ENCODE measurements at places on chromosomes 11 and 22. TPM values are rescaled to one million over a fixed set of nuclear protein-coding genes. Genes with fewer than 3 reads are reported as not detected.

GRCh38 chr11:36427876-36428275 is 82.2 kb downstream of the TRAF6 start:
- no peak for ATAC-seq

- no peak for ATAC-seq
Observed at GRCh38 chr11:40280159-40281051, 1179.0 kb downstream of the LRRC4C start.

DNA sequence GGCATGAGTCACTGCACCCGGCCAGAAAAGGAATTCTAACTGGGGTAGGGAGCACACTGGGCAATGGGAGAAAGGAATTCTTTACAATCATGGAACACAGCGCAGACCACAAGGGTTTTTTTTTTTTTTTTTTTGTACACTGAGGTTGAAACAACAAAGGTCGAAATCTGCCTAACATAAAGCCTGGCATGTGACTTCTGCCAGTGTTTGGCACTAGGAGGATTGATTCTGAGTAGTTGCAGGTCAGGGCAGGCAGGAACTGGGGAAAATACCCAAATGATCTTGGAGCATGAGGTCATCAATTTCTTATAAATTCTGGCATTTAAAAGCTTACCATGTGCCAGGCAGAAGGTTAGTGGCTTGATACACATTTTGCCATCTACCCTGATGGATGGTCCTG is 202.0 kb upstream of the SNX19 start:
- ATAC-seq, result no peak

Gene KCNQ1OT1
- total RNA-seq, result 0.64 TPM

Gene APOA4
- total RNA-seq, result not detected

DNA sequence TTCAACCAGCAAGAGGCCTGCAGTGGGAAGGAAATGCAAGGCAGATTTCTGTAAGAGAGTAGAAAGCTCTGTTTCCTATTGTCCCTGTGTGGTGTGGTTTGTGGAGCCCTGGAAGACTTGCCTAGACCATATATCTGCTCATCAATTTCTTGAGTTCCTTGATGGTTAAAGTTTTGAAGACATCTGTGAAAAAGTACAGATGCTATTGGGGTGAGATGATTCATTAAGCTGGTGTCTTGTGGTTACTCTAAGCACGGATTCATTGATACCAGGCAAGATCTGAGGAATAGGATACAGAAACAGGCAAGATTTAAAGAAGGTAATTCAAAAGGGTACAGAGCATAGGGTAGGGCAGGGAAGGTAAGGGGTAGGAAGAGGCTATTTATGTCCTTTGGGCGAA is 275.8 kb upstream of the SESN3 start:
- peak; percentile 47 for ATAC-seq

- ATAC-seq, result no peak
Observed at GRCh38 chr11:17812091-17812864, 77.7 kb downstream of the KCNC1 start.

Gene INCENP
- total RNA-seq, result 125 TPM

DNA sequence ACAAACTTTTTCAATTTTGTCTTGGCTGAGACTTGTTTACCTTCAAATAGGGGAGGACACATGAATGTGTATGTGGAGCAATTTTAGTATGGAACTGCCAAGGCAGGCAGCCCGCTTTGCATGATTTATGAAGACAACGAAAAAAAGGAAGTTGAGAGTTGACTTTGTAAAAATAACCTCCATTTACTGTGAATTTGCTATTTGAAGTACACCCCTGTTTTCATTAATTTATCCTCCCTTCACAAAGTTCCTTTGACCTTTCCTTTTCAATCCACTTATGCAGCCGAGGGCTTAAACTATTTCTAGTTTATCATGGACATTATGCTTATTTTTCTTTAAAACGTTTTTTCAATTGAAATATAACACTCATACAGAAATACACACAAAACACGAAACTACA is 369.6 kb upstream of the CADM1 start:
- no peak for ATAC-seq

Gene TMEM86A
- total RNA-seq, result 0.24 TPM

DNA sequence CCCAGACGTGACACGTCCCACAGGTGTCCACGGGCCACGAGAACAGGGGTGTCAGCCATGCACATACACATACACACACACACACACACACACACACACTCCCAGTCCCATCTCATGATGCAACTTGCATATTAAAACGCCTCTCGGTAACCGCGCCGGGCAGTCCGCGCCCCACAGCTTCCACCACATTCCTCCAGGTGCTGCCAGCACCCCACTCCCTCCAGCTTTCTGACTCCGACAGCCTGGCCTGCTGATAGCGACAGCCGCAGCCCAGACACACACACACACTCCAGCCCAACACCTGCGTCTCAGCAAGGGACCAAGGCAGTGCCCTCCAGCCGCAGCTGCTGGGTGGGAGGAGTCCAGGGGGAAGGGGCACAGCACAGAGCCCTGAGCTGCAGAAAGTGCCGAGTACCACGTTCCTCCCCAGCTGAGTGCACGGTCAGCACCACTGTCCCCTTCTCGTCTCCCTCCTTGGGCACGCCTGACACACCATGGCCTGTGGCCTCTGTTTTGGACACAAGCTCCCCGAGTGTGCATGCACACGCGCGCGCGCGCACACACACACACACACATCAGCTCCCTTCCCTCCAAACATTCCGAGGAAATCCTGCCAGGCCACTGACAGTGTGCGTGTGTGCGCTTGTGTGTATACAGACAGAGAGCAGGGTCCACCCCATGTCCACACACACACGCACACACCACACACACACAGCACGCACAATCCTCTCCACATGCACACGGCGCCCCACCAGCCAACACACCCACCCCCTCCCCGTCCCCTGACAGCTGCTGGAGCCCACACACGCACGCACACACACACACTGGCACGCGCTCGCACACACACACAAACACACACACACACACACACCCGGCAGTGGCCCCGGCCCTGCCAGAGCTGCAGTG is 1.2 kb downstream of the ELFN2 start:
- no peak for ATAC-seq

Gene SPA17
- total RNA-seq, result 1.3 TPM

Gene OR51B2
- total RNA-seq, result not detected

DNA sequence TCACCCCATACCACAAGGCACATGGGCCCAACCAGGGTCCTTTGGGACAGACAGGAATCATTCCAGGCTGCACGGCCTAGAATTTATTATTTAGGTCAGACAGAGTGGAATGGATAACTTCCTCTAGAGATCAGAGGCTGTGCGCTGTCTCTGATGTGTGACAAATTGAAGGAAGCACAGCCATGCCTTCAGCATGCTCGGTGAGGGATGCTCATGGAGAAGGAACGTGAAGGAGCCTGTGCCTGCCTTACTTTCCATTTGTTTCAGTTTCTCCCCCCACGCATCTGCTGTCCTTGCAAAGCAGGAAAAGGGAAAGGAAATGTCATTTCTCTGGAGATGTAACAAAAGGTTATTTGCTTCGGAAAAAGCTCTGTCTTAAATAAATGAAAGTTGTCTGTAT is 644.1 kb downstream of the OPCML start:
- no peak for ATAC-seq

- no peak for ATAC-seq
Observed at GRCh38 chr11:129998107-129998506, 4.5 kb downstream of the PRDM10 start.

DNA sequence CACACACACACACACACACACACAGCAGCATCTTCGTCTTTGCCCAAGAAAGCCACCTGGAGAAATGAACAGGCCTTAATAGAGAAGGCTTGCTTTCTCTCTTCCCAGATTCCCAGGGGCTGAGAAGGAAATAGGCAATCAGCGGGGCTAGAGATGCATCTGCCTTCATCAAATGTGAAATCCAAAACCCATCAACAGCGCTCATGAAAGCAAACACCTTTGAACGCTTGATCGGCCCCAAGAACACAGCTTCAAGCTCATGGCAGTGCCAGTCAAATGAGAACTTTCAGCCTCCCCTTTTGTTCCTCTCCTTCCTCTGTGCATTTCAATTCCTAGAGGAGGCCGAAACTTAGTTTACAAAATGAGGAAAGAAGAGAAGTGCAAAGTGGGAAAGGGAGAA is 122.7 kb downstream of the EFCAB6 start:
- no peak for ATAC-seq

Gene WNT11
- total RNA-seq, result not detected

DNA sequence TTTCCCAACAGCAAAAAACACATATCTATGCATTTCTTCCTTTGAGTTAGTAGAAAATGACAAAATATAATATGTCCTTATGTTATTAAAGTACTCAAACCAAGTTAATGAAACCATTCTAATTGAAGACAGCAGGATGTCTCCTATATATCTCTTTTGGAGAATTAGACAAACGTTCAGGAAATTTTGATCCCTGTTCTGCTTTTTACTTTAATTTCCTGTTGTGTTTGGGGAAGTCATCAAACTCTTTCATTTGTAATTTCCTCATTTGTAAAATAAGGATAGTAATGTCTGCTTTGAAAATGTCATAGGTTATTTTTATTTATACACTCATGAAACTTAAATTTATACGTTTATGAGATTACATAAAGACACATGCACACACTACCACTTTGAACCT is 281.8 kb upstream of the ANO5 start:
- ATAC-seq, result no peak

DNA sequence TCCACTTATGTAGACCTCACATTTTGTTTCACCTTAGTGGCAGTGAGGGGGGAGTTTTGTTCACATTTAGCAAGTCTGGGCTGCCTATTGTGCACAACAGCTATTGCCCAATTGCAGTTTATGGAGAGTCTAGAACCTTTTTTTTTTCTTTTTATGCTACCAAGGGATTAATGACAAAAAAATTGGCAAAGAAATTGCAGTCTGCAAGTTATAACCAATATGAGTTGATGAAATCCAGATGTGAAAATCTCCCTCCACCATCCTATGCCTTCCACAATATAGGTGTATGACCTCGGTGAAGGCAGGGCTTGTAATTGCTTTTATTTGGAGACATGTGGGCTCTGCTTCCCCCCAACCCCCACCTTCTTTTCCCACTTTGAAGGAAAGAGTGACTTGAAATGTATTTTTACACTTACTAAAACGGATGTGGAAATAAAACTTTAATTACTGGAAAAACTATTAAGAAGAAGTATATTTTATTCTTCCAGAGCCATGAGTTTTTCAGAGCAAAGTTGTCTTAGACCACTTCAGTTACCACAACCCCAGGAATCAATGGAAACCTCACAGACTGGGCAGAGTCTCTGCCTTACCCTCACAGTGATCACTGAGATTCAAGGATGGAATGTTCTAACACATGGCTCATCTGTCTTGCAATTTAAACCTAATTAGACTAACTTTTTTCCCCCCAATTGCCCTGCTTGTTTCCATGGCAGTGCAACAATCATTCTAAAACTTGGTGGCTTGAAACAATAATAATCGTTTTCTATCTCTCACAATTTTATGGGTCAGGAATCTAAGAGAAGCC is 120.8 kb upstream of the SLC5A12 start:
- no peak for ATAC-seq

DNA sequence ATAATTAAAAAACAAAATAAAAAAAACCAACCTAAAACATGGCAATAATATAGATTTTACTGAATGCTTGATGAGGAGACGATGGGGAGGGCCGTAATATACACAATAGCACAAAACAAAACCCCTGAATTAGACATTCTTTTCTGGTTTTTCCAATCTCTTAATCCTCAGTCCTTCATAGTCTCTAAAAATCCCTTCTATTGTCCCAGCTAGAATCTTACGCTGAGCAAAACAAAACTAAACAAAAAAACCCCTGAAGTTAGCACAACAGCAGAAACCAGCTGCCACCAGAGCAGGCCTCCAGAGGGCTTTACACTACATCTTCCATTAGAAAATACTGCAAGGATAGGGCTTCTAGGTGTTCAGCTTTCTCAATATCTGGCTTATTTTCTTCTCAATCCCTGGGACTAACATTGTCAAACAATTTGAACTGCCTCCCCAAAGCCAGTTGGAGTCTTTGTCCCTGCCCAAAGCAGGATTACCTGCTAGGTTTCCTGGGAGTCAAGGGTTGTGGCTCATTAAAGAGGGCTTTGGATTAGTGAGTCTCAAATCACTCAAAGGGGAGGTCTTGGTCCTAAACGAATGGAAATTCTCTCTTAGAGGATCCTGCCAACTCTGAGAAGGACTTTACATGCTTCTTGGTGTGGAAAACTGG is 2.1 kb upstream of the RNF26 start:
- no peak for ATAC-seq

Gene GNAZ
- 0.37 TPM for total RNA-seq

GRCh38 chr11:100367892-100368291 is 319.2 kb upstream of the ARHGAP42 start:
- ATAC-seq, result no peak

- ATAC-seq, result peak; percentile 86
Observed at GRCh38 chr11:67368621-67369020, 4.8 kb downstream of the CLCF1 start.

Gene KRTAP5-8
- not detected for total RNA-seq

GRCh38 chr11:69560141-69560790 is 78.8 kb downstream of the LINC01488 start:
- ATAC-seq, result no peak

DNA sequence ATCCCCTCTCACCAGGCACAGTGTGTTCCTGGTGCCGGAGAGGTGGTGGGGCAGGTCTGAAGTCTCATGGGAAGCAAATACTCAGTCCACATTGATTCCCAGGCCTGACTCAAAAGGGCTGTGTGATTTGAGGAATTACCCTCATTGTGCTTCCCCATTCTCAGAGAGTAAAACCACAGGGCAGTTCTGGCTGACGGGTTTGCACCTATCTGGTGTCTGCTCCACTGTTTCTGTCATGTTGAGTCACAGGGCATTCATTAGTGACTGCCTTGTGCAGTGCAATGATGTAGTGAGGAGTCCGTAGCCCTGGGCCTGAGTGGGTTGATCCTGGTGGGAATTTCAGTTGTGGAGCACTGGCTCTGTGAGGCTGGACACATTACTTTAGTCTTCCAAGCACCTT is 85.2 kb upstream of the ARHGAP20 start:
- ATAC-seq, result no peak

DNA sequence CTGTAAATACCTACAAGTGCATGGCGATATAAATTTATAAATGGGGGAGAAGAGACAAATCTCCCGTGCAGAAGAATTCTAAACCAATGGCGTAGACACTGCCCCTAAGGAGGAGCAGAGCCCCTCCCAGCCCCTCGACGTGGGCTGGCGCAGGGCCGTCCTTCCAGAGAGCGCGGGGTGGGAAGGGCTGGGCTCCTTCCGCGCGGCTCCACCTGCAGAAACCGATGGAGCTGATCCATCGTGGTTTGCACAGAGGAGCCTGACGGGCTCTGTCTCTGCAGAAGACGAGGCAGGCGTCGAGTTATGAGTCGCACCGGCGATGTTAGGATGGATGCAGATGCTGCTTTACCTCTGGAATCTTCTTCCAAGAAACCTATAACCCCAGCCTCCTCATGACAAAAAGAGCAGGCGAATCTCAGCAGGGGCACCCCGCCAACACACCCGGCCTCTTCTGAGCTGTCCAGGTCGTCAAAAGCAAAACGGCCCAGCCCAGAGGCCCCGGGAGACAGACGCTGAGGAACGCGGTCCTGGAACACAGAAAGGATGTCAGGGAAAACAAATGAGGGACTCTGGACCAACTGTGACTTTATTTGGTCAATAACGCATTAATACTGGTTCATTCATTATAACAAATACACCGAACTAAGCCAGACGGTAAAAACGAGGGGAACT is 11.0 kb upstream of the B4GALNT4 start:
- no peak for ATAC-seq

- no peak for ATAC-seq
Observed at GRCh38 chr22:24068717-24069297, 57.7 kb downstream of the CABIN1 start.

Gene SHISAL1
- not detected for total RNA-seq

GRCh38 chr22:44493206-44493605 is 4.8 kb downstream of the RTL6 start:
- ATAC-seq, result no peak

GRCh38 chr11:57406337-57406904 is 16.0 kb upstream of the PRG2 start:
- ATAC-seq, result peak; percentile 88

Gene RGL4
- 10.4 TPM for total RNA-seq

Measured in activated T-helper 17 cell treated with anti-CD3 and anti-CD28 coated beads, Interleukin-2, amount 50 U/mL, for 72 hours (primary cell).